ENCODE measurements at places on chromosomes 6 and 20. TPM values are rescaled to one million over a fixed set of nuclear protein-coding genes. Genes with fewer than 3 reads are reported as not detected.

DNA sequence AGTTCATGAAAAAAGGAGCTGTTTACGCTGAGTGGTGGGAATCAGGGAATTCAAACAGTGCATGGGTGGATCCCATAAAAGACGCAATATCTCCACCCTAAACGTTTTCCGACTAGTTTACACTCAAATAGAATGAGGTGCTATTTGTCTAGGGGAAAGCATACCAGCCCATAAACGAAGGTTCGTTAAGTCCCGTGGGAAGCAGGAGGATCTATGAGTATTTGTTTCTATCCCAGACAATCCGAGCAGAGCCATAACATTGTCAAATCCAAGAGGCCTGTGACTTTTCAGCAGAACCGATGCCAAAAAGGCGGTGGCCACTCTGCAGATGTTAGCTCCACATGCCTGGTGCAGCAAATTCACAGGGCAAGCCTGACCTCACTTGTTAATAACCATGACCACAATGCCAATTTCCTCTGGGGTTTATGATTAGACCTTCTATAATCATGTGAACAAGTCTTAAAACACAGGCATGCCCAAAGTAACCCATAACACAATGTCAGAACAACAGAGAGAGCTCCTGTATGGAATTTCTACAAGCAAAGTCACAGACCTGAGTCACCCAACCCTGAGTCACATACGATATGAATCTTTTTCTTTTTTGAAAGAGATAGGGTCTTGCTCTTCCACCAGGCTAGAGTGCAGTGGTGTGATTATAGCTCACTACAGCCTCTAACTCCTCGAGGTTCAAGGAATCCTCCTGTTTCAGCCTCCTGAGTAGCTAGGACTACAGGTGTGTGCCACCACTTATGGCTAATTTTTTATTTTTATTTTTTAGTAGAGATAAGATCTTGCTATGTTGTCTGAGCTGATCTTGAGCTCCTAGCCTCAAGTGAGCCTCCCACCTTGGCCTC, 123.3 kb downstream of the KIF13A start:
- no peaks in the 10 kb centered on the region for H3K27me3 ChIP-seq
- no peak overlapping the region for H3K4me3 ChIP-seq
- no peak overlapping the region for H3K27ac ChIP-seq
- DNase-seq: no peak

DNAAF9 gene
- total RNA-seq: 5.0 TPM

ZFP57 gene
- total RNA-seq: 1.2 TPM

GRCh38 chr6:43021270-43022047, at the start of gene RRP36:
Gene RRP36, plus strand, starts transcription at chr6:43021623. Its CDS starts 32 bp downstream, at chr6:43021655.
- H3K27me3 ChIP-seq: no peaks in the 10 kb centered on the region
- peak within 1 kb of the TSS; percentile 81 for H3K27ac ChIP-seq
- DNase-seq: peak; percentile 84
- H3K4me3 ChIP-seq: peak within 1 kb of the TSS; percentile 97

DNA sequence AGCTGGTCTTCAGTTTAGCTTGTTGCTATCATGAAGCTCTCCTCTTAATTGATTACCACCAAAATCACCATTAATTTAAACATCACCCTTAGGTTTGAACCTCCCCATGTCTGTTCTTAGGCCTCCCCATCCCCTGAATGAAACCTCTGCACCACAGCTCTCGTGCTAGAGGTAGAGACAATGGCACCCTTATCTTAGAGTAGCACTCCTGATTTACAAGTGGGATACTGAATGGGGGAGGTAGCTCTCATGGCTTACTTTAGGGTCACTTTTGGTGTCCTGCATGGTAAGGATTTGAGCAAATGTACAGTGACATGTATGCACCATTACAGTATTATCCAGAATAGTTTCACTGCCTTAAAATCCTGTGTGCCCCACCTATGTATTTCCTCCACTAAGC, 115.6 kb upstream of the ADTRP start:
- H3K27ac ChIP-seq: no peak overlapping the region
- no peaks in the 10 kb centered on the region for H3K4me1 ChIP-seq
- H3K36me3 ChIP-seq: no peaks in the 10 kb centered on the region

DNA sequence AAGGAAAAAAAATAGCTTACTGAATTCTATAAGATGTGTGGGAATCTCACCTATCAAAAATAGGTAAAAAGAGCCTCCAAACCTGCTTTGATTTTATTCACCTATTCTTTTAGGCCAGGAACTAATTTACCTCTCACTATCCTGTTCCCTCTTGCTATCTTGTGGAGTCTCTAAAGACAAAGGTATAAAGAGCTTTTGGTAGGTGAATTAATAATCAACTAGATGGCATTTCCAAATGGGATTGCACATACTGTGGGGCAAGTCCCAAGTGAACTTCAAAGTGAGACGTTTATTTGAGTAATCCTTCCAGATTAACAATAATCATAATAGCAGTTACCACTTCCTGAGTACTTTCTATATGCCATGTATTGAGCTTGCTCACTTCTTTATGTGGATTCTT, 2.8 kb downstream of the FAM8A1 start:
- H3K4me1 ChIP-seq: no peaks in the 10 kb centered on the region
- H3K27ac ChIP-seq: no peak overlapping the region
- H3K27me3 ChIP-seq: no peaks in the 10 kb centered on the region
- no peaks in the 10 kb centered on the region for H3K36me3 ChIP-seq

DNA sequence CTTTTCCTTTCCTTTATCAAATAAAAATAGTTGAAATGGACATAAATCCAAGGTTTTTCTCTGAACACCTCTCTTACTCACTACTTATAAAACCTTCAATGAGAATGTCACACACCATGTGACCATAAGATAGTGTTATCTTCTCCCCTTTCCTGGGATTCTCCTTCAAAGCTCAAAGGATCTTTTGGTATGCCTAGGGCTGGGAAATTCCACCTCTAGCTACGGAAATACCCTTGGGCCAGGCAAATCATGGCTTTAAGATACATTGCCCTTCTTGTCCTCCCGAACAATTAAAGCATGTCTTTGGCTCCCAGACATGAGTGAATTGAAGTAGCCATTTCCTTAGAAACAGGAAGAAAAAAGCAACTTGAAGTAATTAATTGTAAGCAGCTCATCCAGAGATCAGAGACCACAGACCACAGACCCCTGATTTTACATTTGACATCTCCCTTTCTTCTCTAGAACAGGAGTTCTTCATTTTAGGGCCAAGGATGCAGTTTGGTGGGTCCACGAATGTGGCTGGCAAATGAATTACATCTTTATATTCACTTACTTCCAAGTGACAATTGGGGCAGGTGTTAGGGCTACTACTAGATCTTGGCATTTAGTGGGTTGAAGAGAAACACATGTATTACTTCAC, 4.1 kb downstream of the PLCB4 start:
- no peak for DNase-seq
- no peak overlapping the region for H3K4me3 ChIP-seq
- peaks cover 5% of the 10 kb centered on the region for H3K4me1 ChIP-seq

DNA sequence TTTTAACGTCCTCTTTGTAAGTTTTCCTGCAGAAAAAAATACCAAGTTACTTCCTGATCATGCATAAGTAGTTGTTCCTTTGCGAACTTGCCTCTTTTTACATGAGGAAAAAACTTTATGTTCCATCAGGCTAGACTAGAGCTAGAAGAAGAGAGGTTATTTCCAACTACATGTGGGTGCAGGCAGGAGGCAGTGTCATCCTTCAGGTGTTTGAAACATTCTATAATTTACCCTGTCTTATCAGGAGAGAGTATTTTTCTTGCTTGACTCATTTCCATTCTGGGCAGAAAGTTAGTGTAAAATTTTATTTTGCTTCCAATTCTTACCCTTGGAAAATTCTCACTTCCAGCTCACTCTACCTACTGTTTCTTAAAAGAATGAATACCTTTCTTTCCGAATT, 28.5 kb upstream of the EPHA7 start:
- H3K4me3 ChIP-seq: no peak overlapping the region
- DNase-seq: no peak
- H3K27me3 ChIP-seq: no peaks in the 10 kb centered on the region
- no peaks in the 10 kb centered on the region for H3K36me3 ChIP-seq
- H3K27ac ChIP-seq: no peak overlapping the region

- no peak overlapping the region for H3K27ac ChIP-seq
- peaks cover 1% of the 10 kb centered on the region for H3K27me3 ChIP-seq
- no peak overlapping the region for H3K4me3 ChIP-seq
- H3K36me3 ChIP-seq: no peaks in the 10 kb centered on the region
- H3K4me1 ChIP-seq: no peaks in the 10 kb centered on the region
These were observed 483.3 kb downstream of the TFAP2B start for GRCh38 chr6:51301962-51302361.

DNA sequence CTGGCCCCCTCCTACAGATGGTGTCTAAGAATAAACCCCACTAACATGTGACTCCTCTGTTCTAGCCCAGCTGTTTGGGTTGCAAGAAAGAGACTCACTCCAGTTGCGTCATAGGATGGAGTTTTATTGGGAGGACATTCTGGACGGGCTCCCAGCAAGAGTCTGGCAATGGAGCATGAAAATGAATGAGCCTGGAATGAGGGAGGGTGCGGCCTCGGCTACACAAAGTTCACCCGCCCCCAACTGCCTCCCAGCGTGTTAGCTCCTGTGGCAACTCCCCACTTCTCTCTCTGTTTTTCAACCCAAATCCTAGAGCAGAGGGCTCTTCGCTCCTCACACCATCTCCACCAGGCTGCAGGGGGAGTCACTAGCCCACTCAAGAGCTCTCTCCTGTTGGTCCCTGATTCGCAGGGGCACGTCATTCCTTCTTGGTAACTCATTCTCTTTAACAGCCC, 5.1 kb upstream of the ADAM33 start:
- no peak overlapping the region for H3K4me3 ChIP-seq
- H3K4me1 ChIP-seq: peaks cover 5% of the 10 kb centered on the region
- no peak for DNase-seq
- no peaks in the 10 kb centered on the region for H3K36me3 ChIP-seq

DNA sequence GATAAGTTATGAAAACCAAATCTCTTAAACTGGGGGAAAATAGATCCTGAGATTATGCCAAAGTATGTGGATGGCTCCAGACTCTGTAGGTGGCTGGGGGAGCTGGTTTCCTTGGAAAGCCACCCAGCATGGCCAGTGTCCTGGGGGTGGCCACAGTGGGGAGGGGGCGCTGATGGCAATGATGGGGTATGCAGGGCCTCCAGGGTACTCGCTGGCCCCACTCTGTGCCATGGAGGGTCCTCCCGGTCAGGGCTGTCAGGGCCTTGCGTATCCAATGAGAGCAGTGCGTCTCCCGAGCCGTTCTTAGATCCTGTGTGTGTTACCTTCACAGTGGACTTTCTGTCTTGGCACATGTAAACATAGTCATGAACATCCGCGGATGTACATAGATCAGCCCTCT, 152.8 kb downstream of the TMEM242 start:
- no peak overlapping the region for H3K27ac ChIP-seq
- no peaks in the 10 kb centered on the region for H3K4me1 ChIP-seq
- no peak for DNase-seq
- H3K4me3 ChIP-seq: no peak overlapping the region
- H3K27me3 ChIP-seq: no peaks in the 10 kb centered on the region

- H3K4me1 ChIP-seq: no peaks in the 10 kb centered on the region
- H3K27me3 ChIP-seq: no peaks in the 10 kb centered on the region
- no peak overlapping the region for H3K27ac ChIP-seq
- H3K4me3 ChIP-seq: no peak overlapping the region
- H3K36me3 ChIP-seq: no peaks in the 10 kb centered on the region
- DNase-seq: no peak
These were observed 185.5 kb upstream of the SALL4 start for GRCh38 chr20:51987812-51988211.

- H3K27ac ChIP-seq: no peak overlapping the region
- H3K4me1 ChIP-seq: no peaks in the 10 kb centered on the region
- no peaks in the 10 kb centered on the region for H3K36me3 ChIP-seq
- H3K4me3 ChIP-seq: no peak overlapping the region
- no peak for DNase-seq
These were observed 99.7 kb upstream of the KCNK16 start for GRCh38 chr6:39422238-39422637.

LGSN gene
- total RNA-seq: 0.19 TPM

DHX35 gene
- total RNA-seq: 20.1 TPM

- H3K27me3 ChIP-seq: no peaks in the 10 kb centered on the region
- no peak for DNase-seq
- peaks cover 8% of the 10 kb centered on the region for H3K4me1 ChIP-seq
- H3K27ac ChIP-seq: no peak overlapping the region
These were observed 1.8 kb downstream of the OSBPL2 start for GRCh38 chr20:62240020-62240685.

BMP7 gene
- 9.2 TPM for total RNA-seq

- no peak overlapping the region for H3K4me3 ChIP-seq
- no peak overlapping the region for H3K27ac ChIP-seq
- peaks cover 1% of the 10 kb centered on the region for H3K27me3 ChIP-seq
- no peak for DNase-seq
- H3K36me3 ChIP-seq: no peaks in the 10 kb centered on the region
These were observed 211.0 kb downstream of the MOXD1 start for GRCh38 chr6:132190097-132190814.

DNA sequence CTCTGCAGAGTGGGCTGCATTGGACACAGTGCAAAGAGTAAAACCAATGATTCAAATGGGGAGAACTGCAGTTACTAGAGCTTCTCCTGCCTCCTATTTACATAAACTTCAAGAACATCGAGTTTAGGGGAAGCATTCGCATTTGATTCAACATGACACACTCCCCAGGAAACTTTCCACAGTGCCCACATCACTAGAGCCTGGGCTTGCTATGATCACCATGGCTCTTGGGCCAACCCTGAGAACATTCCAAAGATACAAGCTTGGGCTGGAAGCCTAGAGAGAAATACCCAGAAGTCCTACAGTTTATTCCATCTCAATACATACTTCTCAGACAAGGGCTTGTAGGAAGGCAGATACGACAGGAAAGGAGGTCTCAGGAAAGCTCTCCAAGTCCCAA, 337.9 kb downstream of the CD83 start:
- H3K4me1 ChIP-seq: 0 out of 2 replicates have a peak, but pooled peaks cover 1% of the 10 kb centered on the region
- DNase-seq: no peak
- no peak overlapping the region for H3K4me3 ChIP-seq
- H3K36me3 ChIP-seq: no peaks in the 10 kb centered on the region
- H3K27ac ChIP-seq: no peak overlapping the region

NKX2-2 gene
- not detected for total RNA-seq

MICAL1 gene
- total RNA-seq: 51.3 TPM

GLYATL3 gene
- not detected for total RNA-seq

BPIFB2 gene
- total RNA-seq: not detected

- no peak overlapping the region for H3K27ac ChIP-seq
- no peak overlapping the region for H3K4me3 ChIP-seq
- no peak for DNase-seq
- no peaks in the 10 kb centered on the region for H3K36me3 ChIP-seq
These were observed 210.7 kb downstream of the TFAP2C start for GRCh38 chr20:56839786-56840185.

DNA sequence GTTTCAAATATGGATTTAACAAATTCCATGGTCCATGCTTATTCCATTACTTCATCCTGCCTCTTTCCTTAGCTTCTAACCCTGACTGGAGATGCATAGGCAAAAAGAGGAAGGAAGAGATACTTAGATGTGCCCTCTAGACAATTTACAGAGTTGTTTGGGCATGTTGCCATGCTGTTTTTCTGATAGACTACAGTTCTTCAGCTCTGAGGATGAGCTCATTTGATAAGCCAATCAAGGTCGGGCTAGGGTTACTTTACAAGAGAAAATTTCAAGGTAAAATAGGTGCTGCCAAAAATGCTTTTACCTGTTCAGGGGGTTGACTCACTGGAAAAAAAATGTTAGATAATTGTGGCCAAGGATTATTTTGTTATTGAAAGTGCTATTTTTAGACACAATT, 5.9 kb downstream of the HCRTR2 start:
- H3K36me3 ChIP-seq: no peaks in the 10 kb centered on the region
- DNase-seq: no peak
- H3K27me3 ChIP-seq: peaks cover 3% of the 10 kb centered on the region
- no peak overlapping the region for H3K4me3 ChIP-seq
- no peaks in the 10 kb centered on the region for H3K4me1 ChIP-seq

PNRC1 gene
- total RNA-seq: 48.5 TPM

GRCh38 chr6:56448046-56448445, 194.6 kb downstream of the DST start:
- no peaks in the 10 kb centered on the region for H3K4me1 ChIP-seq
- H3K4me3 ChIP-seq: no peak overlapping the region
- H3K27me3 ChIP-seq: no peaks in the 10 kb centered on the region
- H3K27ac ChIP-seq: no peak overlapping the region
- no peak for DNase-seq
